ENCODE measurements at places on chromosomes 5 and 9.

GRCh38 chr9:107853461-107853860 lies 363.9 kb upstream of the KLF4 start:
- no peaks in the 10 kb centered on the region for H3K36me3 ChIP-seq
- DNase-seq, result no peak
- H3K27ac ChIP-seq, result no peak overlapping the region

- peaks cover 20% of the 10 kb centered on the region for H3K4me1 ChIP-seq
- no peak overlapping the region for H3K27ac ChIP-seq
- H3K27me3 ChIP-seq, result no peaks in the 10 kb centered on the region
Observed at GRCh38 chr5:141845371-141845851, 32.8 kb downstream of the PCDH1 start.

DNA sequence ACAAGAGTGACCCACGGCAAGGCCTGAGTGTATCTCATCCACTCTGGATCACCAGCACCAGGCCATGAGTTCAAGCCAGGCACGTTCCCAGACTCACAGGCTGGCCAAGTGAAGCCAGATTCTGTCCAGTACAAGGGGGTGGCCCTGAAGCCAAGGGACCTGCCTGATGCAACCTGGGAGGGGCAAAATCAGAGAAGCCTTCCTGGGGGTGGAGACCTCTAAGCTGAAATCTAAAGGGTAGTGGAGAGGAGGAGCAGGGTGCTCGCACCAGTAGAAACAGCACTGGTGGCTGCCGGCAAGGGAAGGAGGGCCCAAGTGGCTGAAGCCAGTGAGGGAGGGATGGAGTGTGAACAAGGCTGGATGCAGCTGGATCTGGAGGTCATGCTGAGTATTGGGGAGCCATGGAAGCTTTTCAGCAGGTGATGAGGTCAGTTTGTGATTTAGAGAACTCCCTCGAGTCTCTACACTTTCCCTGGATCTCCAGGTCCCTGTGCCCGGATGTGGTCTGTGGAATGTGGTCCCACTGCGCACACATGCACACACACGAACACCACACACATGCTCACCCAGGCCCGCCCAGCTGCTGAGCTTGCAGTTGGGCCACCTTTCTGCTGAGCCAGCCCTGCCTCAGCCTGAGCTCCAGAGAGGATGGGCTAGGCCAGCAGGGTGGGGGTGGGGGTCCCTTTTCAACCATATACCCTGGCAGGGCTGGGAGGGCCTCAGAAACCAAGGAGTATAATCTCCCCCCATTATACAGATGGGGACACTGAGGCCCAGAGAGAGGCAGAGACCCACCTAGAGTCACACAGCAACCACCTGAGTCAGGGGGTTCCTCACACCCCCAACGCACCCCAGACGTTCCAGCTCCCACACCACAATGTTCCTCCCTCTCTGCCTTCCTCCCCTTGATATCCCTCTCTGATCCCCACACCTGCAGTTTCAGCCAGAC lies 1.6 kb downstream of the PIP5KL1 start:
- no peaks in the 10 kb centered on the region for H3K36me3 ChIP-seq
- peaks cover 18% of the 10 kb centered on the region for H3K4me1 ChIP-seq
- no peaks in the 10 kb centered on the region for H3K27me3 ChIP-seq
- H3K4me3 ChIP-seq, result no peak overlapping the region

DNA sequence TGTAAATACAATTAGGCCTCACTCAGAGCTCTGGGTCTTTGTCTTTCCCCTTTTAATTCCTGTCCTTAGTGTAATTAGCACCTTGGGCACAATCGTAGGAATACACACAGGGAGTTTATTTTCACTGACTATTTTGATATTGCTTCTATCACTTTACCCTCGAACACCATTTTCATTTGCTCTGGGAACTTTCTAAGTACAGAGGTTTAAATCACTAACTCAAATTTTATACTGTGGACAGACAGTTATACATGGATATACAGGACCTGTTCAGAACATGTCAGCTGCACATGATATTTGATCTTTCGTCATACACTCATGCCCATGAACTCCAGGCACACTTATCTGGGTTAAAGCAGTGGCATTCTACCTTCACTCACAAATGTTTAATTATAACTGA lies 217.8 kb upstream of the TMEM161B start:
- no peak for DNase-seq
- H3K4me3 ChIP-seq, result no peak overlapping the region
- H3K4me1 ChIP-seq, result no peaks in the 10 kb centered on the region
- H3K36me3 ChIP-seq, result no peaks in the 10 kb centered on the region

GRCh38 chr5:168076561-168076991 lies 214.9 kb upstream of the WWC1 start:
- H3K27me3 ChIP-seq, result no peaks in the 10 kb centered on the region
- H3K36me3 ChIP-seq, result no peaks in the 10 kb centered on the region
- DNase-seq, result no peak
- no peak overlapping the region for H3K27ac ChIP-seq

- peaks cover 25% of the 10 kb centered on the region for H3K4me1 ChIP-seq
- no peak overlapping the region for H3K4me3 ChIP-seq
- no peaks in the 10 kb centered on the region for H3K27me3 ChIP-seq
- H3K27ac ChIP-seq, result no peak overlapping the region
Observed at GRCh38 chr5:122165559-122166078, 36.3 kb downstream of the ZNF474 start.

DNA sequence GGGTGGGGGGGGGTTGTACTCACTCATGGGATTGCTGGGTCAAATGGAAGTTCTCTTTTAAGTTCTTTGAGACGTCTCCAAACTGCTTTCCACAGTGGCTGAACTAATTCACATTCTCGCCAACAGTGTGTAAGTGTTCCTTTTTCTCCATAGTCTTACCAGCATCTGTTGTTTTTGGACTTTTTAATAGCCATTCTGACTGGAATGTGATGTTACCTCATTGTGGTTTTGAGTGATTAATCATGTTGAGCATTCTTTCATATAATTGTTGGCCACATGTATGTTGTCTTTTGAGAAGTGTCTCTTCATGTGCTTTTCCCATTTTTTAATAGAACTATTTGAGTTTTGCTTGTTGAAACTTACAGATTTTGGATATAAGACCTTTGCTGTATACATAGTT lies 94.9 kb upstream of the PLPPR1 start:
- H3K36me3 ChIP-seq, result no peaks in the 10 kb centered on the region
- no peaks in the 10 kb centered on the region for H3K27me3 ChIP-seq
- H3K4me1 ChIP-seq, result no peaks in the 10 kb centered on the region
- no peak for DNase-seq
- no peak overlapping the region for H3K4me3 ChIP-seq

DNA sequence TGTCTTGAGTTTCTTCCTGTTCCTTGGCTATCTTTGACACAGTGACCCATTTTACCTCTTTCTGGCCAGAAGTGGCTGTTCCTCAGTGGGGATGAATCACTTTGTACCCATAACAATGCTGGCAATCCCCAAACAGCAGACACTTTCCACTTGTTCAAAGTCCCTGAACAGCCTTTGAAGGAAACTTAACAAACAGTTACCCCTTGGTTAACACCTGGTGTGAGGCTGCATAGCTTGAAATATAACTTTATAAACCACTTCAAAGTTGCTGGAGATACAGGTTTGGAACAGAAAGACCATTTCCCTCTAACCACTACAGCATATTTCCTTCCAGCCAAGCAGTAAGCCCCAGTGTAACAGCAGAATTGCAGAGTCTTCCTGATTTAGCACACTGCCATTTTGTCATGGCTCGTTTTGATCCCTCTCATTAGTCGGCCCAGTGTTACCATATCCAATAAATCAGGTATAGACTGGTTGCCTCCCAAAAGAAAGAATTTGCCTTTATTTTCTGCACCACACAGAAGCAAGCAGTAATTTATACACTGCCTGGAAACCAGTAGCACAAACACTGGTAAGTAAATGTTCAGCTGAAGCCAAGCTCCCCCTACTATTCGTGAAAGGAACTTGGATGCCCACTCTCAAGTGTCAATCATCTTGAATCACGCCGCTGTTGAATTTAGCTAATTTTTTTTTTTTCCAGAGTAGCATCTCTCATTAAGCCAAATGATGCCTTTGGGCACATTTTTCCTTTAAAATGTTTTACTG lies 225.9 kb downstream of the PIK3R1 start:
- no peak overlapping the region for H3K27ac ChIP-seq
- H3K4me1 ChIP-seq, result peaks cover 17% of the 10 kb centered on the region
- DNase-seq, result no peak

DNA sequence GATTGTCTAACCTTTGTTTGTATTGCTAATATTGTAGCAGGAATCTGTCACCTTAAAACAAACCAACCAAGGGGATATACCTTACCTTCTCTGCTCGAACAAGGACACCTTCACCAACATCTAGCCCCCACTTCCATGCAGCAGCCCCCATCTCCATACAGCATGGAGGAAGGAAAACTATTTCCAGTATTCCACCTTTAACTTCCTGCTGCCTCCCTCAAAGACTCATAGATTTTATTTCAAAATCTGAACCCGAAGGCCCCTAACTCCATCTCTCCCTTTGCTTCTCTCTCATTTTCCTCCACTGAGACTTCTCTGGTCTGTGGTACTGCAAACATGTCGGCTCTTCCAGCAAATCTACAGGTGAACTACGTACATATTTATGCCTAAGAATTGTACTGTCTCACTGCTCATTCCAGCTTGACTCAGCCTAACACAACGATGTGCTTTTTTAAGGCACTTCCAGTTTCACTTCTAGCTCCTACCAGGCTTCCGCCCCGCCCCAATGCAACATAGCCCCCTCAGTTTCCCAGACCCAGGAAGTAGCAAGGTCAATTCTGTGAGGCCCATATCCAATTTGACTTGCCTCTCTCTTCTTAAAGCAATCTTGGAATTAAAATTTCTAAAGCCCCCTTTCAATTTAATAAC lies 70.7 kb upstream of the RNF38 start:
- no peak for DNase-seq
- peak overlapping the region; percentile 23 for H3K27ac ChIP-seq
- no peaks in the 10 kb centered on the region for H3K36me3 ChIP-seq
- H3K4me3 ChIP-seq, result peak overlapping the region; percentile 9

GRCh38 chr9:91905991-91906469 lies 44.0 kb downstream of the ROR2 start:
- no peak for DNase-seq
- H3K4me1 ChIP-seq, result no peaks in the 10 kb centered on the region
- H3K27me3 ChIP-seq, result no peaks in the 10 kb centered on the region
- peak overlapping the region; percentile 29 for H3K4me3 ChIP-seq
- no peaks in the 10 kb centered on the region for H3K36me3 ChIP-seq

DNA sequence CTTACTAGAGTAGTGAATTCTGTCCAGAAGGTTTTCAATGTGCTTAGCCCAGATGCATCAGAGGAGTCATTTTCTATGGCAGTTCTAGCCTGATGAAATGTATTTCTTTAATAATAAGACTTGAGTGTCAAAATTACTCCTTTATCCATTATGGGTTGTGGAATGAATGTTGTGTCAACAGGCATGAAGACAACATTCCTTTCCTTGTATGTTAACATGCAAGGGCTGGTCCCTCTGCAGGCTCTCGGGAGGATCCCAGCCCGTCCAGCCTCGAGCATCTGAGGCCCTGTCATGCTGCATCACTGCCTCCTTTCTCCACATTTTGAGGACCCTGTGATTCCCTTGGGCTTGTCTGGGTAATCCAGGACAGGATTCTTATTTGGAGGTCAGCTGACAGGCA lies 42.9 kb upstream of the FAM120AOS start:
- no peaks in the 10 kb centered on the region for H3K4me1 ChIP-seq
- no peak for DNase-seq
- H3K4me3 ChIP-seq, result no peak overlapping the region
- no peak overlapping the region for H3K27ac ChIP-seq
- H3K27me3 ChIP-seq, result no peaks in the 10 kb centered on the region

DNA sequence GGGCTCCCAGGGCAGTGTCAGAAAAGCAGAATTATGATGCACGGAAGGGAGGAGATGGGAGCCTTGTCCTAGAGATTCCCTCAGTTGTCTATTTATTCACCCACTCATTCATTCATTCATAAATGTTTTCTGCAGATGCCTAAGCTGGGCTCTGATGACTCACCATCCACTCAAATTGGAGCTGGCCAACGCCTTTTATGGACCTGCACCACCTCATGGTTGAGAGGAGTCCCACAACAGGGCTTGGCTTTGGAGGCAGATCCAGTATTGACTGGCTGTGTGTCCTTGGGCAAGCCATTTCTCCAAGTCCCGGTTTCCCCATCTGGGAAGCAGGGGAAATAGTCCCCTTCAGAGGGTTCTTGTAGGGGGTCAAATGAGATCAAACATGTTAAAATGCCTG lies 227.8 kb downstream of the MELK start:
- no peak for DNase-seq
- H3K4me1 ChIP-seq, result no peaks in the 10 kb centered on the region
- no peak overlapping the region for H3K27ac ChIP-seq
- no peak overlapping the region for H3K4me3 ChIP-seq

Measured in RWPE2 (cell line).